Activated CD4-positive, alpha-beta T cell treated with anti-CD3 and anti-CD28 coated beads, Interleukin-2, amount 50 U/mL, for 1 hour (primary cell): ENCODE measurements at places on chromosomes 6 and 20.

- DNase-seq, result no peak
These were observed 157.7 kb upstream of the EYA4 start for GRCh38 chr6:133083248-133083967.

DNA sequence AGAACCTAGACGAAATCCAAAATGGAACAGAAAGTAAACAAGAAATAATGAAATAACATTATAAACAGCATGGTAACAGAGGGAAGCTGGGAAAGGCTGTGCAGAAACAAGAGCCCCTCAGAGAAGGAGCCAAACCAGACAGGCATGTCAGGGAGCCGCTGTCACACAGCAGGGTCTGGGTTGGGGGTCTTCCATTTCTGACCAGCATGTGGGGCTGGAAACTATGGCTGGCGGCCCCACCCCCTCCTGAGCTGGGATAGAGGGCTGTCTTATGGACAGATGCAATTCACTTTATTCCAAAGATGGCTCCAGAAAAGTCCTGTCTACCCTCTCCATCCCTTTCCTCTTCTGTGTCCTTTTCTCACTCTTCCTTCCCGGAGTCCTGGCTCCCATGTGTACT, 27.3 kb downstream of the C6orf89 start:
- no peak for DNase-seq

- no peak for DNase-seq
These were observed 135.3 kb downstream of the CDH4 start for GRCh38 chr20:61387204-61387953.

GRCh38 chr6:24105191-24105590, 20.8 kb upstream of the NRSN1 start:
- DNase-seq, result no peak

DNA sequence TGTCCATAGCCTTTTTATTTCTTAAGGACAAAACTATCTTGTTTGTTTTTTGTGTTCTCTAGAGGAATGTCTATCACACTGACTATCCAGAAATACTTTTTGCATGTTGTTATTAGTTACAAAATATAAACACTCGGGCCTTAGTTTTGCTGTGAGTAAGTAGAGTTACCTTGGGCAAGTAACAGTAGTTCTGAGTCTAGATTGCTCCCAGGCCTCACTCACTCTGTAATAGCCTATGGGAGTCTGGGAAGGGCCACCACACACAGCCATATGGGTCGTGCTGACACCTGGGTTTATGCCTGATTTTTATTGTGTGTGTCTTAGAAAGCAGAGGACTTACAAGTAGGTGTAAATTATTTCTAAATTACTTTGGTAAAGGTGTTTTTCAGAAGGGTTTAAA, 185.8 kb downstream of the TMEM242 start:
- DNase-seq, result no peak
